ENCODE measurements at places on chromosomes 6 and 20. TPM values are rescaled to one million over a fixed set of nuclear protein-coding genes. Genes with fewer than 3 reads are reported as not detected.

GRCh38 chr6:37467718-37468117 lies 32.0 kb downstream of the CCDC167 start:
- DNase-seq: no peak

DNA sequence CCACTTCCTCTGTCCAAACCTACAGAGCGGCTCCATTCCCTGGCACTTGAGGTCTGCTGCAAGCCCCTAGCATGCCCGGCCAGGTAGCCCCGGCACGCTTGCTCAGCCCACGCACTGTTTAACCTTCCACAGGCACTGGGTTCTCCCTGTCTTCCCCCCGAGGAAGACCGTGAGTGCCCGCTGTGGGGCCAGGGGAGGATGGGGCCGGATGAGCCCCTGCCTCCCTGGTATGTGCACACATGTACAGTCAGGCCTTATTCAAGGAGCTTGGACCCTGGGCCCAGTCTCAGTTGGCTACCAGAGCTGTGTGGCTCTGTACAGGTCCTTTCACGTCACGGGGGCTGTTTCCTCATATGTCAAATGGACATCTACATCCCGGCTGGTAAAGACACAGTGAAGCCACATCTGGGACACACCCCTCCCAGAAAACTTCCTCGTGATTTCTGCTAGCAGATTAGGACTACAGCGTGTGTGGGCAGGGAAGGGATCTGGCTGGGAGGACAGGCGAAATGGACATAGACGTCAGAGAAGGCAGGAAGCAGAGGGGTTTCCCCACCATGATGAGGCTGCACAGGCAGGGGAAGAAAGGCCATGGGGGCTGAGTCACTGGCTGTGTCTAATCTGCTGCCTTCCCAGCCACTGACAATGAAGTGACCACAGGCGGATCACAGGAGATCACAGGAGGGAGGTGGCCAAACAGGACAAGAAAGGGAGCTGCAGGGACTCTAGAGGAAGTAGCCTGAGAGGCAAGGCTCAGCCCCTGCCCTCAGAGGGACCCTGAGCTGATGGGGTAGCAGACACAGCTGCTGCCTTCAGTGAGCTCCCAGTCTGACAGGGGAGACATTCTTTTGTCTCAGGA lies 62.9 kb downstream of the MRPL14 start:
- DNase-seq: peak; percentile 98

- no peak for DNase-seq
Observed at GRCh38 chr6:157284738-157285421, 38.4 kb downstream of the TMEM242 start.

OGFR gene
- 31.0 TPM for total RNA-seq

DNA sequence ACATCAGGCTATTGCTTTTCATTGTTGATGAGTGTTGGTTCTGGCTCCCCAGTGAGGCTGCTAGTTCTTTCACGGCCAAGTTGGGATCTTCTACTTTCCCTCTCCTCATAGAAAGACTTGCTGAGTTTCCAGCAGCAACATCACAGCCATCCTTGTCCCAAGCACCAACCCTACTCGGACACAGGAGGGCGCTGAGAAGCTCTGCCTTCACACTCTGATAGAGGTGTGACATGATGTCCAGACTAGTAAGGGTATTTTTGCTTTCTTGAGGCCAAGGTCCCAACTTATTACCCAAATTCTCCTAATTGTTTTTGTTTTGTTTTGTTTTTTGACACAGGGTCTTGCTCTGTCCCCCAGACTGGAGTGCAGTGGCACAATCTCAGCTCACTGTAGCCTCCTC lies 3.0 kb upstream of the GCM1 start:
- no peak for DNase-seq

DNA sequence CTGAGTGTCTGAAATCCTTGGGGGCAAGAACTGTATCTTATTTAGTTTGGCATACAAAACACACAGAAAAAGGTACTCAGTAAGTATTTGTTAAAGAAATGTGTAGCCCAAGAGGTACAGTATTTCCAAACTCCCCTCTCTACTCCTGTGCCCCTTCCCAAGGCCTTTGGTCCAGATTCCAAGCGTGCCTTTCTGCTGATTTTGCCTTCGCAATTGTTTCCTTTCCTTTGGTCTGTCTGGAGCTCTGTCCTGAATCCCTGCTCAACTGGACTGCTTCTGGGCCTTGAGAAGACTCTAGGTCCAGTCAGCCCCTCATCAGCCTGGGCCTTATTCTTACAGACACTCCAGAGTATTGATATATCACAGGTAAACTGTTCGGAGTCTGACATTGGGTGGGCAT lies 122.2 kb upstream of the SYNCRIP start:
- DNase-seq: peak; percentile 75

HIVEP2 gene
- total RNA-seq: 23.1 TPM

DNA sequence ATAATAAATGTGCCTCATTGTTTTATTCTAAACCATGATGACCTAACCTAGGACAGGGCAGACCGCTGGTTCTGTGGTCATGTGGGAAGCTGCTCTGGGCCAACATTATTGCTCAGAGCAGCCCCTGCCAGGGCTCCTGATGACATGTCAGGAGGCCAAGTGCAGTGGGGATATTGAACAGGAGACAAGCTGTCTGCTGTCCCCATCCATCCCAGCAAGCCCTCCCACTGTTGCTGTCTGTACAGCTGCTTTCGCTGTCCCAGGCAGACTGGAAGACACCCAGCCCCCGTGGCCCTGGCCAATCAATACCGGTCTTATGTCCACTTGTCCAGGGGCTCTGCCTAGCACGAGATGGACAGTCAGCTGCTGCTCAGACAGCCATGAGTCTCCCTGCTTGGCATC lies 43.2 kb upstream of the FNDC1 start:
- no peak for DNase-seq

PLA2G7 gene
- total RNA-seq: not detected

RAET1G gene
- 0.82 TPM for total RNA-seq

DNA sequence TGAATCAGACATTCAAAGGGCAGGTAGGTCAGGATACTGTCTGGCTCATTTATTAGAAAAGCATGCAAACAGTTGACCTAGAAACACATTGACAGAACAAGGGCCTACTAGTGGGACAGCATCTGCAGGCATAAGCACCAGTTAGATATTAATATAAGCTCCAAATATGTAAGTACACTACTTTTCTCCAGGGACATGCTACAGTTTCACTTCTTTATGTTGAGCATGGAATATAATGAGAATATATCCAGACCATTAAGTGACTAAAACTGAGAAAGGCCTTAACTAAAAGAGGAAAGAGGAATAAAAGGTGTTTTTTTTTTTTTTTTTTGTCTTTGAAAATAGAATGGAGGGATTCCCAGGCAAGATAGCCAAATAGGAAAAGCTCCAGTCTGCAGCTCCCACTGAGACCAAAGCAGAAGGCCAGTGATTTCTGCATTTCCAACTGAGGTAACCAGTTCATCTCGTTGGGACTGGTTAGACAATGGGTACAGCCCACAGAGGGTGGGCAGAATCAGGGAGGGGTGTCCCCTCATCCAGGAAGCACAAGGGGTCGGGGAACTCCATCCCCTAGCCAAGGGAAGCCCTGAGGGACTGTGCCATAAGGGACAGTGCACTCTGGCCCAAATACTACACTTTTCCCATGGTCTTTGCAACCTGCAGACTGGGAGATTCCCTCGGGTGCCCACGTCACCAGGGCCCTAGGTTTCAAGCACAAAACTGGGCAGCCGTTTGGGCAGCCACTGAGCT lies 251.6 kb downstream of the PHF3 start:
- no peak for DNase-seq

- DNase-seq: no peak
Observed at GRCh38 chr20:48789781-48790472, 37.9 kb downstream of the PREX1 start.

- no peak for DNase-seq
Observed at GRCh38 chr20:16624106-16624505, 50.9 kb upstream of the KIF16B start.

TNF gene
- total RNA-seq: not detected

- no peak for DNase-seq
Observed at GRCh38 chr6:43939281-43940070, 169.5 kb downstream of the VEGFA start.

DNA sequence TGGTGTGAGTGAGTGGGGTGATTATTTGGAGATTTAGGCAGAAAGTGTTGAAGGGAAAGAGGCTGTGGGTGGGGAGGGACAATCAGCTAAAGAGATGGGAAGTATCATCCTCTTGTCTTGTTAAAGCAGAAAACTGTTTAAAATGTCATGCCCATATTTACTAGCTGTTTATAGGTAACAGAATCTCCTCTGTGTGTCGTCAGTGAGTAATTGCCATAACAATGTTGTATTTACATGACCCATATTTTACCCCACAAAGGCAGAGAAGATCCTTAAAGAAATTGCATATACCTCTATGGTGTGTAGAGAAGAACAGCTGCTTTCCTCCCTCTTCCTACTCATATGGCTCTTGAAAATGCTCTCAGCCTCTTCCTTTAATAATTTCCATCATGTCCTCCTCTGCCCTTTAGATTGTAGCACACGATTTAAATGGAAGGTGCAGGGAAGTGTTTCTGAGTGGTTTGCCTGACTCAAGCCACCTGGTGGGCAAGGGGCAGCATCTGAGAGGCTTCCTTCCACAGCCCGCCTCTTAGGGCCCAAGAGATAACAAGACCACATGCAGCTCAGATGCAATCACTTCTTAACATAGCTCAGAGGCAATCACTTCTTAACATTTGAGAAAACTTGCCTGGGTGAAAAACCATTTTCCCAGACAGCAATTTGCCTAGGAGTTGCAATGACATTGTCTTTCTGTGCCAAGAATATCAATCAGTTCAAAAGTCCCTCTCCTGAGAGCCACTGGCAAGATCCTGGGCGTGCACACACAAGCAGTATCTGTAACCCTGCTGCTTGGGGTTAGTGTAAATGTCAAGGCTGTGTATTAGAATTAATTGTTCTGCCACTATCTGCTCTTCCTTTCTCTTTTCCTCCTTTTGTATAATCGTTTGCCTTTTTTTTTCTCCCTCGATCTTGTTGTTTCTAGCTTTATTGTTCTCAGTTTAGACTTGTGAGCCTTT lies 44.1 kb upstream of the EDN1 start:
- DNase-seq: no peak

DNA sequence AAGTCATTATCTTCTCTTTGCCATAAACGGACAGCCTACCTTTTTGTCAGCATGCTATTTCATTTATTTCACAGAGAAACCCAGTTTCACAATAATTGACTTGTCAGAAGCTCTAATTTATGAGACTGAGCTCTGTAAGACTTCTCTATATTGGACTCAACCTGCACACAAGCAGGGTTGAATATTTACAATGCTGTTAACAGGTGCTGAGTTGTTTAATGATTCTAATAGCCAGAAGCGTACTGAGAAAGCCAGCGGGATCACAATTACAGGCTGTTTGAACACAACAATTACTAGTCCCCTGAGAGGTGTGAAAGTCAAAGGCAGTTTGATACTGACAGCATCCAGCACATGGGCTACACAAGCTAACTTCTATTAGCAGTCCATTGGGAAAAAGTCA lies 128.2 kb upstream of the SIM1 start:
- DNase-seq: no peak

CRISP2 gene
- total RNA-seq: not detected

CD40 gene
- 0.45 TPM for total RNA-seq

GRCh38 chr6:144776031-144776819 lies 491.1 kb downstream of the UTRN start:
- no peak for DNase-seq

DNA sequence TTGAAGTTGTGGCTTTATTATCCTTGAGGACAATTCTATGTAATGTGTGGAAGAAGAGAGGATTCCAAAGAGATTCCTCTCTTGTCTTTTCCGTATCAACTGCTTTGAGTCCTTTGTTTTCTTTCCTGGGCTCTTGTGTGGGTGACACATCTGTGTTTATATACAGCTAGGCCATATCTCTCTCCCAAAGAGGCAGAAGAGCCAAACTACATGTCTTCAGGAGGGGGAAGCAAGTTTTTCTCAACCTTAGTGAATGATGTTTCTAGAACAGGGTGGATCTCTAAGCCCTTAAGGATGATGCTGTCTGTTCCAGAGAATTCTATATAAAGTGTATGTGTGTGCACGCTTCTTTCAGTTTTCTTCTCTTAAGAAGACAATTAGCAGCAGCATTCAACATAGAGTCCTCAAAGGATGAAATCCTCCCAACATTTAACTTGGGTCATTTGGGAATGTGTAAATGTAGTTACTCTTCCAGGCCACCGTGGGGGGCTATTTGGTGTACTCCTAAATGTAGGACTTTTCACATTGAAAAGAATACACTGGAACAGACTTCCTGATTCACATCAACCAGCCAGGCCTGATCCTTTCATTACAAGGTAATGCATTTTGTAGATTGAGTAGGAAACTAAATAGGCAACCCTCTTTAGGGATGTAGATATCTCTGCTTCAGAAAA lies 92.8 kb upstream of the EEF1E1 start:
- no peak for DNase-seq

TRIM31 gene
- total RNA-seq: not detected

DNA sequence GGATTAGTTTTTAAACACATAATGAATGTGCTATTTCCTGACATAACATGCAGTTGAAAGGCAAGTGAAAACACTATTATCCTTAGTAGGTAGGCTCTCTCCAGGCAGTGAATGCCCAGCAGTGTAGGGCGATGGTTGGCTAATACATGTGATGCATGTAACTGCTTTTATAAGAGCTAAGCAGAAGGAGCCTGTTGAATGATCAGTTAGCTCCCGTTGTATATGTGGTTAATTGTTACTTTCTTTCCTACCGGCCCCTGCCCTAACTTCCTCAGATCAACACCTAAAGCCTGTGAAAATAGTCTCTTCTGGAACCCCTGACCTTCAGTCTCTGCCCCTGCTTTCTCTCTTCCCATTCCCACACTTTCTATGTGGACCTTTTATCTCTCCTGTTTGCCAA lies 10.5 kb downstream of the SOX4 start:
- no peak for DNase-seq

GRCh38 chr20:60428651-60429050 lies 470.4 kb downstream of the CDH26 start:
- DNase-seq: no peak

GRCh38 chr20:20525756-20526155 lies 157.9 kb downstream of the INSM1 start:
- DNase-seq: no peak

DNA sequence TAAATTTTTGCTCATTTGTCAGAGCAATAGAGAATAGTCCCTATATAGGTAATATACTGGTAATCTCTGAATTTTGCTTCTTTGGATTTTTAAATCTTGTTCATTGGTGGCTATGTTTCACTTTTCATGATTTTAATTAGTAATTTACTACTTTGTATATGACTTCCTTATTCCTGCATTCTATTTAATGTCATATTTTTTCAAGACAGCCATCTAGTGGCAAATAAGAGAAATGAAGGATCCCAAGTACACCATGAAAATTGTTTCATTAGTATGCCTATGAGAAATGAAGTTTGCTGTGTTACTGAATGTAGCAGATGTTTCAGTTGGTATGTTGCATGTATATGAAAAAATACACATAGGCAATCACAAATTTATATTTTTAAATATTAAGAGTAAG lies 82.4 kb downstream of the ZNF292 start:
- peak; percentile 54 for DNase-seq

DNA sequence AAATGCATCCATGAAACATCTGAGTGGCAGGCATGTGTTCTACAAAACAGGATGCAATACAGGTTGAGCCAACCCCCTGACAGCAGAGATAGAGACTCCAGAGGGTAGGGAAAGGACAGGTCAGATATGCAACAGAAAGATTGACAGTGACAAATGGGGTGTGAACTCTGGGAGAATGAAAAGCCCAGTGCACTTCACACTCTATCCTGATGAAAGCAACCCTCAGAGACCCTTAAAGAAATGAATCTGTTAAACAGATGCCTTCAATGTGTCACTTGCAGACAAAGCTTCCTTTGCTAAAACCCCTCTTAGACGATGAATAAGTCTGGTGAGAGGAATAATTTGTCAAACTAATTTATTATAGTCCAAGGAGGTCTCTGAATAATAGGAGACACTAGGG lies 89.9 kb downstream of the RFPL4B start:
- no peak for DNase-seq
